ENCODE measurements at places on chromosomes 3 and 15.

- no peaks in the 10 kb centered on the region for H3K36me3 ChIP-seq
- H3K27me3 ChIP-seq = no peaks in the 10 kb centered on the region
- H3K4me3 ChIP-seq = no peak overlapping the region
- no peak overlapping the region for H3K27ac ChIP-seq
- no peak for DNase-seq
- no peaks in the 10 kb centered on the region for H3K4me1 ChIP-seq
These were observed 583.8 kb upstream of the ZNF717 start for GRCh38 chr3:76369170-76369569.

GRCh38 chr3:57981483-57982087 lies 26.6 kb upstream of the FLNB start:
- DNase-seq = no peak
- H3K27me3 ChIP-seq = no peaks in the 10 kb centered on the region
- no peak overlapping the region for H3K27ac ChIP-seq
- H3K4me1 ChIP-seq = peaks cover 79% of the 10 kb centered on the region

- no peak for DNase-seq
- peaks cover 37% of the 10 kb centered on the region for H3K4me1 ChIP-seq
- no peaks in the 10 kb centered on the region for H3K27me3 ChIP-seq
- H3K36me3 ChIP-seq = peaks cover 25% of the 10 kb centered on the region
- peak overlapping the region; percentile 1 for H3K27ac ChIP-seq
These were observed 3.4 kb downstream of the TSC22D2 start for GRCh38 chr3:150411546-150411945.

- no peak overlapping the region for H3K4me3 ChIP-seq
- H3K27me3 ChIP-seq = no peaks in the 10 kb centered on the region
- no peak for DNase-seq
- H3K4me1 ChIP-seq = peaks cover 57% of the 10 kb centered on the region
- H3K36me3 ChIP-seq = peaks cover 9% of the 10 kb centered on the region
- H3K27ac ChIP-seq = no peak overlapping the region
These were observed 49.0 kb downstream of the B3GNT5 start for GRCh38 chr3:183301937-183302580.

- DNase-seq = no peak
- no peak overlapping the region for H3K27ac ChIP-seq
- H3K36me3 ChIP-seq = no peaks in the 10 kb centered on the region
- H3K4me1 ChIP-seq = no peaks in the 10 kb centered on the region
- no peak overlapping the region for H3K4me3 ChIP-seq
- H3K27me3 ChIP-seq = peaks cover 2% of the 10 kb centered on the region
These were observed 6.2 kb downstream of the FRMD4B start for GRCh38 chr3:69379661-69380060.

- H3K27ac ChIP-seq = no peak overlapping the region
- no peaks in the 10 kb centered on the region for H3K4me1 ChIP-seq
- H3K4me3 ChIP-seq = no peak overlapping the region
- no peaks in the 10 kb centered on the region for H3K36me3 ChIP-seq
- no peak for DNase-seq
- peaks cover 11% of the 10 kb centered on the region for H3K27me3 ChIP-seq
These were observed 65.5 kb downstream of the TMEM108 start for GRCh38 chr3:133103706-133104105.

- no peak overlapping the region for H3K27ac ChIP-seq
- H3K36me3 ChIP-seq = no peaks in the 10 kb centered on the region
- peaks cover 17% of the 10 kb centered on the region for H3K4me1 ChIP-seq
These were observed 53.7 kb upstream of the TLE3 start for GRCh38 chr15:70151462-70151861.

DNA sequence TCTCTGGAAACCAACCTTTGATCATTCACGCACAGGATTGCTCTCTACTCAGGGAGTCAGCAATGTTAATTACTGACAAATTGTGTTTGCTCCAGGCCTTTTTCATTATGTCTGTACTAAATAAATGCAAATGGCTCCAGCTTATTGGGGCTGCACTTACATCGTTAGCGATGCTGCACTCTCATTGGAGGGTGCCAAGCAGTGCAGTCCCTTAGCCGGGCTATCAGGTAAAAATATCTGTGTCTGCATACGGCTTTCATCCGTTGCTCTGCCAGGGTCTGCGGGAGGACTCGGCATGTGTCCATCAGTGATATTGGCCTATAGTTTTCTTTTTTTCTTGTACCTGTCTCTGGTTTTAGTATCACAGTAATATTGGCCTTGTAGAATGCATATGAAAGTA lies 471.5 kb upstream of the CADM2 start:
- no peak overlapping the region for H3K27ac ChIP-seq
- DNase-seq = no peak
- H3K27me3 ChIP-seq = no peaks in the 10 kb centered on the region
- H3K36me3 ChIP-seq = no peaks in the 10 kb centered on the region
- H3K4me1 ChIP-seq = no peaks in the 10 kb centered on the region
- H3K4me3 ChIP-seq = no peak overlapping the region

GRCh38 chr15:39869858-39870515 lies 50.1 kb downstream of the GPR176 start:
- H3K27me3 ChIP-seq = no peaks in the 10 kb centered on the region
- H3K4me3 ChIP-seq = no peak overlapping the region
- H3K27ac ChIP-seq = no peak overlapping the region
- no peaks in the 10 kb centered on the region for H3K36me3 ChIP-seq

DNA sequence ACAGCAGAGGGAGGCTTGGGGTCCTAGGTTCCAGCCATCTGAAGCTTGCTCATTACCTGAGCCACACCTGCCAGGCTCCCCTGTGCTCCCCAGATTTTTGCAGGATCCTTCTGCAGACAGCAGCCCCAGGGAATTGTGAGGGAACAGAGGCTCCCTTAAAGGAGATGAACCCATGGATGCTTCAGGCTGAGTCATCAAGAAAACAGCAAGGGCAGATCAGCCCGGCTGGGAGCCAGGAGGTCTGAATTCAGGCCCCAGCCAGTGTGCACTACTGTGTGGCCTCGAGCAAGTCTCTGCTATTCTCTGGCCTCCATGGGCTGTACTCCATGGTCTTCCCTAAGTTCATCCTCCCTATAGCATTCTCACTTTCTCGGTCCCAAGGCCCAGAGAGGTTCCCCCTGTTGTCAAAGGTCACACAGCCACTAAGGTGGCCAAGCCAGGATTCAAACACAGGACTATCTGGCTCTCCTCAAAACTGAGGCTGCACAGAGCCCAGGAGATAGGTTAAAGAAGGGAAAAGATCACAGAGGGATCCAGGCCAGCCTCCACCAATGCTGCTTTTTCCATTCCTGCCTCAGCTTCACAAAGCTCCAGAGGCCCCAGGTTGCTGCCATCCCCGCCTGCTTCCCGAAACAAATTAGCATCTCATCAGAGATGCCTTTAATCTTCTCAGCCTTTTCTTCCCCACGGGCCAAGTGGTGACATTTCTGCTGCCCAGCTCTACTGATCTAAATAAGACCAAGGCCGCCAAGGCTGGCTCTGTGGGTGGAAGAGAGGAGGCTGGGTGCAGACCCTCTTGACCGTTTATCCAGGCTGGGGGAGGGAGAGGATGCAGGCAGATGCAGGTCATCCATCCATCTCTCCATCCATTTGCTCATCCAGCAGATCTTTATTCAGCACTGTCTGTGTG lies 21.2 kb upstream of the GRIP2 start:
- peaks cover 90% of the 10 kb centered on the region for H3K27me3 ChIP-seq
- H3K4me1 ChIP-seq = no peaks in the 10 kb centered on the region
- no peaks in the 10 kb centered on the region for H3K36me3 ChIP-seq
- H3K27ac ChIP-seq = no peak overlapping the region

GRCh38 chr3:39088889-39089288 lies 18.5 kb downstream of the GORASP1 start:
- H3K27me3 ChIP-seq = no peaks in the 10 kb centered on the region
- no peak overlapping the region for H3K4me3 ChIP-seq
- H3K36me3 ChIP-seq = no peaks in the 10 kb centered on the region
- no peak overlapping the region for H3K27ac ChIP-seq

DNA sequence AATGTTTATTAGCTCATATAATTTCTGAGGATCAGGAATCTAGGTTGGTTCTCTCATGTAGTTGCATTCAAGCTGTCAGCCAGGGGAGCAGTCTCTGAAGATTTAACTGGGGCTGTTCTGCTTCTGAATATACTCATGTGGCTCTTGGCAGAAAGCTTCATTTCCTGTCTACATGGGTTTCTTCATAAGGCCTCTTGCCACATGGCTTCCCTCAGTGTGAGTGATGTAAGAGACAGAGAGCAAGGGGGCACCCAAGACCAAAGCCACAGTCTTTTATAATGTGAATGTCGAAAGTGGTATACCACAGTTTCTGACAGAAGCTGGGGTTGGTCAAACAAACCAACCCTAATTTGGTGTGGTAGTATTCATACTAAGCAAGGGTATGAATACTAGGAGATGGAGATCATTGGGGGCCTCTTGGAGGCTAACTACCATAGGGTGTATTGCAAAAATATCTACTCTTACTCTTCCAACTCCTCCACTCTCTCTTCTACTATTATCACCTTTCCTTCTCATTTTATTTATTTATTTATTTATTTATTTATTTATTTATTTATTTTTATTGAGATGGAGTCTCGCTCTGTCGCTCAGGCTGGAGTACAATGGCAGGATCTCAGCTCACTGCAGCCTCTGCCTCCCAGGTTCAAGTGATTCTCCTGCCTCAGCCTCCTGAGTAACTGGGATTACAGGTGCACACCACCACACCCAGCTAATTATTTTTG lies 123.8 kb downstream of the B3GALNT1 start:
- no peak overlapping the region for H3K4me3 ChIP-seq
- no peaks in the 10 kb centered on the region for H3K4me1 ChIP-seq
- H3K27me3 ChIP-seq = no peaks in the 10 kb centered on the region
- H3K27ac ChIP-seq = no peak overlapping the region
- DNase-seq = no peak

- H3K4me3 ChIP-seq = peak overlapping the region; percentile 96
- no peaks in the 10 kb centered on the region for H3K27me3 ChIP-seq
- H3K4me1 ChIP-seq = peaks cover 31% of the 10 kb centered on the region
- H3K27ac ChIP-seq = peak overlapping the region; percentile 93
- DNase-seq = no peak
- H3K36me3 ChIP-seq = peaks cover 22% of the 10 kb centered on the region
These were observed 754 bp downstream of the B3GNT5 start for GRCh38 chr3:183253528-183254486.

DNA sequence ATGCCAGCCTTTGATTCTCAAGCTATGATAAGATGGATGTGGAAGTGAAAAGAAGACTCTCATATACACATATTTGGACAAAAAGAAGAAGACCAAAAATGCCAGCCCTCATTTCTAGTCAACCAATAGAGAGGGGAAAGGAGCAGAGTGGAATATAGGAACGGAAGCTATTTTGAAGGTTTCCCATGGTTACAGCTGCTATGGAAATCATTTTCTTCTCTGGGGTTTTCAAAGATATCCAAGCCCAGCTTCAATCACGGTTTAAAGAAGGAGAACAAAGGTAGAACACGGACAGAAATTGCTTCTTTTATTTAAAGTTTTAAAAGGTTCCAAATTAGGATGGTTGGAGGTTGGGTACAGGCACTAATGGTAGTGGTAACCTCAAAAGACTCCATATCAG lies 181.0 kb upstream of the PRICKLE2 start:
- H3K4me3 ChIP-seq = no peak overlapping the region
- no peaks in the 10 kb centered on the region for H3K27me3 ChIP-seq
- H3K36me3 ChIP-seq = no peaks in the 10 kb centered on the region
- no peak overlapping the region for H3K27ac ChIP-seq
- H3K4me1 ChIP-seq = no peaks in the 10 kb centered on the region

DNA sequence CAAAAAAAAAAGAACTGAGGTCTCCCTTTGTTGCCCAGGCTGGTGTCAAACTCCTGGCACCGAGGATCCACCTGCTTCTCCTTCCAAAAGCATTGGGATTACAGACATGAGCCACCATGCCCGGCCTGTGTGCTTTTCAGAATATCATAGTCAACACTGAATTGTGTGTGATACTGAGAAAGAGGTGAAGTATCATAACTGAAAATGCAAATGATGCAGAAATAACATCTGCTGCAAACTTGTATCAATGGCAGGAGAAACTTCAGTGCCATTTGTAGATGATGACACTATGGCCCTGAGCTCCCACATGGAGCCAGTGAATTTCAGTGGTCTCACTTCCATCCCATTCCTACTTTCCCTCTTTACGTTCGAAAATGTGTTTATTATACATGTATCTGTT lies 21.9 kb downstream of the IL12A start:
- no peaks in the 10 kb centered on the region for H3K4me1 ChIP-seq
- no peak overlapping the region for H3K4me3 ChIP-seq
- no peaks in the 10 kb centered on the region for H3K27me3 ChIP-seq
- no peaks in the 10 kb centered on the region for H3K36me3 ChIP-seq
- H3K27ac ChIP-seq = no peak overlapping the region

- no peak overlapping the region for H3K27ac ChIP-seq
- no peaks in the 10 kb centered on the region for H3K4me1 ChIP-seq
- H3K36me3 ChIP-seq = peaks cover 15% of the 10 kb centered on the region
- no peak for DNase-seq
These were observed 9.4 kb downstream of the SENP2 start for GRCh38 chr3:185595526-185595925.

DNA sequence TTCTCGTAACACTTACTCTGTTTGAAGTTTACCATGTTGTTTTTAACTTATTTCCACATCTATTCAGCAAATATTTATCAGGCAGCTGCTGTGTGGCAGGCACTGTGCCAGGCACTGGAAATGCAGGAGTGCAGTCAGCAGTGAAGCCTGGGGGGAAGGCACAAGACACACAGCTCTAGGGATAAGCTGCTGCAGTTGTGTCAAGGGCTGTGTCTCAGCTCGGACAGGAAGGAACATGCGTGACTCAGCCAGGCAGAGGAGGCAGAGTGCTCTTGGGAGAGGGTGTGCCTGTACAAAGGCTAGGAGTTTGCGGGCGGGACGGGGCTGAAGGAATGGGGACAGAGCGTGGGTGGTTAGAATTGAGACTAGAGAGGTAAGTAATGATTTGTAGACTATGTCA lies 24.7 kb downstream of the LYSMD4 start:
- no peak for DNase-seq
- H3K27me3 ChIP-seq = no peaks in the 10 kb centered on the region
- no peak overlapping the region for H3K27ac ChIP-seq
- peaks cover 5% of the 10 kb centered on the region for H3K4me1 ChIP-seq
- H3K4me3 ChIP-seq = no peak overlapping the region

DNA sequence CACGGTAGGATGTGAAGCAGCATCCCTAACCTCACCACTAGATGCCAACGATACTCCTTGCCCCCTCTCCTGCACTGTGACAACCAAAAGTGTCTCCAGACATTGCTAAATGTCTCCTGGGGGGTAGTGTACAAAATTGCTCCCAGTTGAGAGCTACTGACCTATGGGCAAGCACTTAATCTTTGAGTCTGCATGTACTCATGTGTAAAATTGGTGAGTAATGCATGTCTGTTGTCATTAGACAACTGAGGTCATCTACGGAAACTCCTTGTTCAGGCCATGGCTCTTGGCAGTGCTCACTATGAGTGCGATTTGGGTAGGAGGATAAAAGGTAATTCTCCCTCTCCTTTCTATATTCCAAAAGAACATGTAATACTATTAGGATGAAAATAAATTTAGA lies 29.2 kb downstream of the PDHB start:
- no peaks in the 10 kb centered on the region for H3K36me3 ChIP-seq
- no peak overlapping the region for H3K27ac ChIP-seq
- DNase-seq = no peak
- no peaks in the 10 kb centered on the region for H3K4me1 ChIP-seq
- H3K4me3 ChIP-seq = no peak overlapping the region
- H3K27me3 ChIP-seq = no peaks in the 10 kb centered on the region

- no peaks in the 10 kb centered on the region for H3K27me3 ChIP-seq
- H3K4me1 ChIP-seq = peaks cover 20% of the 10 kb centered on the region
- no peak overlapping the region for H3K4me3 ChIP-seq
- DNase-seq = no peak
- H3K36me3 ChIP-seq = no peaks in the 10 kb centered on the region
- H3K27ac ChIP-seq = no peak overlapping the region
These were observed 96.2 kb downstream of the IGF1R start for GRCh38 chr15:98744506-98744905.

GRCh38 chr3:54426381-54426780 lies 304.0 kb downstream of the CACNA2D3 start:
- H3K4me1 ChIP-seq = no peaks in the 10 kb centered on the region
- peaks cover 10% of the 10 kb centered on the region for H3K27me3 ChIP-seq
- DNase-seq = no peak
- H3K4me3 ChIP-seq = no peak overlapping the region

Measured in PC-9 (cell line).